ENCODE measurements at places on chromosomes 1 and 21. TPM values are rescaled to one million over a fixed set of nuclear protein-coding genes. Genes with fewer than 3 reads are reported as not detected.
A peak's percentile ranks its signal among the peaks of the same experiment; 100 is the strongest.

GRCh38 chr1:23392125-23392855 lies 22.7 kb upstream of the ZNF436 start:
- H3K36me3 ChIP-seq: no peaks in the 10 kb centered on the region
- no peak for DNase-seq
- no peak overlapping the region for H3K27ac ChIP-seq
- no peak overlapping the region for H3K4me3 ChIP-seq

GRCh38 chr1:230327892-230328284 lies 98.2 kb downstream of the PGBD5 start:
- peaks cover 31% of the 10 kb centered on the region for H3K36me3 ChIP-seq
- no peak overlapping the region for H3K27ac ChIP-seq
- H3K4me1 ChIP-seq: peaks cover 2% of the 10 kb centered on the region
- DNase-seq: peak; percentile 61

DNA sequence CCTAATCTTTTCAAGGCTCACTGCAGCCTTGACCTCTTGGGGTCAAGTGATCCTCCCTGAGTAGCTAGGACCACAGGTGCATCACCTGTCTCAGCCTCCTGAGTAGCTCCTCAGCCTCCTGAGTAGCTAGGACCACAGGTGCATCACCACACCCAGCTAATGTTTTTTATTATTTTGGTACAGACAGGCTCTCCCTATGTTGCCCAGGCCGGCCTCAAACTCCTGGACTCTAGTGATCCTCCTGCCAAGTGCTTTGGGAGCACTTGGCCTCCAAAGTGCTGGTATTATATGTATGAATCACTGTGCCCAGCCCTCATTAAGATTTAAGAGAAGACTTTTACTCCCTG lies 58.5 kb upstream of the S1PR1 start:
- H3K4me1 ChIP-seq: no peaks in the 10 kb centered on the region
- no peaks in the 10 kb centered on the region for H3K27me3 ChIP-seq
- no peak for DNase-seq
- no peak overlapping the region for H3K27ac ChIP-seq
- no peak overlapping the region for H3K4me3 ChIP-seq

The S1PR1 gene
- 0.26 TPM for total RNA-seq

- H3K4me1 ChIP-seq: no peaks in the 10 kb centered on the region
- no peaks in the 10 kb centered on the region for H3K36me3 ChIP-seq
- no peak overlapping the region for H3K27ac ChIP-seq
- H3K27me3 ChIP-seq: no peaks in the 10 kb centered on the region
- no peak for DNase-seq
These were observed 30.5 kb downstream of the NTNG1 start for GRCh38 chr1:107171333-107171732.
